MCF 10A (cell line): ENCODE measurements at places on chromosomes 4 and X. TPM values are rescaled to one million over a fixed set of nuclear protein-coding genes. Genes with fewer than 3 reads are reported as not detected.

The ADH1A gene
- 0.21 TPM in 1 of 2 replicates, not detected in the other for total RNA-seq

The TLR8 gene
- total RNA-seq = not detected in 2 replicates

The HSFX2 gene
- 0.82 TPM in 1 of 2 replicates, not detected in the other for total RNA-seq

The TMPRSS11A gene
- total RNA-seq = not detected in 2 replicates

The MAML3 gene
- total RNA-seq = 0.89 and 1.7 TPM in 2 replicates

The GAGE1 gene
- not detected in 2 replicates for total RNA-seq

The ZNF711 gene
- 1.7 and 1.8 TPM in 2 replicates for total RNA-seq

- no peaks in the 10 kb centered on the region for H3K27me3 ChIP-seq
- H3K4me3 ChIP-seq = no peak overlapping the region
- DNase-seq = no peak
- H3K36me3 ChIP-seq = no peaks in the 10 kb centered on the region
These were observed 342.9 kb downstream of the MAGEB5 start for GRCh38 chrX:26558719-26559386.

DNA sequence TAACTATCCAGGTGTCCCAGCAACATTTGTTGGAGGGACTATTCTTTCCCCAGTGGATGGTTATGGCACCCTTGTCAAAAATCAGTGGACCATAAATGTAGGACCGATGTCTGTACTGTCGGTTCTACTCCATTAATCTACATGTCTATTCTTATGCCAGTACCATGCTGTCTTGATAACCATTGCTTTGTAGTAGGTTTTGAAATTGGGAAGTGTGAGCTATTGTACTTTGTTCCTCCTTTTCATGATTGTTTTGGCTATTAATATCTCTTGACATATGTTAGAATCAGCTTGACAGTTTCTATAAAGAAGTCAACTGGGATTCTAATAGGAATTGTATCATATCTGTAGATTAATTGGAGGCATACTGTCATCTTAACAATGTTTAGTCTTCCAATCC is 112.7 kb downstream of the HNRNPD start:
- no peak for DNase-seq
- H3K27ac ChIP-seq = no peak overlapping the region
- no peaks in the 10 kb centered on the region for H3K4me1 ChIP-seq
- H3K4me3 ChIP-seq = no peak overlapping the region

DNA sequence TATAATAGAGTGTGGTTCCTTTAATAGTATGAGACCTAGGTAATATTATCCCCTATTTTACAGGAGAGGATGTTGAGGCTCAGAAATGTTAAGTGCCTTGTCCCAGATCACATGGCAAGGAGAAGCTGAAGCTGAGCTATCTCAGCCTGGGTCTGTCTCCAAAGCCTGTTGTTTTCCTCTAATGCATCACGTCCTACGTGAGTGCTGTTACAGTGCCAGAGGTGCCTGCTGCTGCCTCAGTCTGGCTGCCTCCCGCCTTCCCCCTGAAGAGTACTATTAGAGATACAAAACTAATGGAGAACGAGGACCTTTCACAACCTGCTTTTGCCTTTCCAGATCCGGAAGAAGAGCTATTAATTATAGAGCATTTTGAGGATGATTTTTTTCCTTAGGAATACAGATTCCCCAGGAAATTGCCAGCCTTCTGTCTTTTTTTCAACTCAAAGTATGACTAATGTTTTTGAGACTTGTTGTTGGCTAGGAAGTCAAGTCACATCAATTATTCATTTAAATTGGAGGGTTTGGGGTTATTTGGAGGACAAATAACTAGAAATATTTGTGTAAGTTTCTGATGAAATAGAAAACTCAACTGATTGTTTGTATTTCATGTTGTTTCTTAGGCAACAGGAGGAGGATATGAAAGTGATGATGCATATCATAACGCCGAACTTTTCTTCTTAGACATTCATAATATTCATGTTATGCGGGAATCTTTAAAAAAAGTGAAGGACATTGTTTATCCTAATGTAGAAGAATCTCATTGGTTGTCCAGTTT is 43.9 kb upstream of the MTMR1 start:
- no peaks in the 10 kb centered on the region for H3K27me3 ChIP-seq
- no peak overlapping the region for H3K4me3 ChIP-seq
- H3K36me3 ChIP-seq = peaks cover 20% of the 10 kb centered on the region
- no peak for DNase-seq
- no peaks in the 10 kb centered on the region for H3K4me1 ChIP-seq

GRCh38 chr4:31187979-31188378 is 467.8 kb downstream of the PCDH7 start:
- H3K4me1 ChIP-seq = no peaks in the 10 kb centered on the region
- no peak overlapping the region for H3K4me3 ChIP-seq
- H3K27me3 ChIP-seq = no peaks in the 10 kb centered on the region

DNA sequence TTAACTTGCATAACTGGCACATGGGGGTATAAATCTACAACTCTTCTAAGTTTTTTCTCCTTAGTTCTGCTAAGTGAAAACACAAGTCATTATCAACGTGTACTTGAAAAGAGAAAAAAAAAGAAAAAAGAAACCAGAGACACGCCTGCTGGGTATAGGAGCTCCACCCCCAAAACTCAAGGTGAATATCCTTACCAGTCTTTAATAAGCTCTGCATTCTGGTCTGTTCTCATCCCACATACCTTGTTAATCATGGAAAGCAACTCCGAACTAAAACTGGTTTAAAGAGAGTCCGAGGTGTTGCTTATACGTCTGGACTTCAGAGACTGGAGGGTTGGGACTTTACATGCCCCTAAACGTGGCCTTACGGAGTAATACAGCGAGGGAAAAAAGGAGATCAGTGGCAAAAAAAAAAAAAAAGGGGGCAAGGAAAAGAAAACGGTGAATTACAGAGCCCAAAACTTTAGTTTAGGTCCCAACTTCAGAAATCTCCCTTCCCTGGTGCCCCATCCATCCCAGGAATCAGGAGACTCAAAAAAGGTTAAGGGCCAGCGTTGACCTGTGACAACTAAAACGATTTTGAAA is 1.0 kb downstream of the PGRMC2 start:
- no peaks in the 10 kb centered on the region for H3K27me3 ChIP-seq
- peaks cover 14% of the 10 kb centered on the region for H3K36me3 ChIP-seq
- H3K27ac ChIP-seq = peak overlapping the region; percentile 83
- H3K4me3 ChIP-seq = peak overlapping the region; percentile 77
- DNase-seq = peak; percentile 55
